ENCODE measurements at places on chromosomes 2 and 18.

DNA sequence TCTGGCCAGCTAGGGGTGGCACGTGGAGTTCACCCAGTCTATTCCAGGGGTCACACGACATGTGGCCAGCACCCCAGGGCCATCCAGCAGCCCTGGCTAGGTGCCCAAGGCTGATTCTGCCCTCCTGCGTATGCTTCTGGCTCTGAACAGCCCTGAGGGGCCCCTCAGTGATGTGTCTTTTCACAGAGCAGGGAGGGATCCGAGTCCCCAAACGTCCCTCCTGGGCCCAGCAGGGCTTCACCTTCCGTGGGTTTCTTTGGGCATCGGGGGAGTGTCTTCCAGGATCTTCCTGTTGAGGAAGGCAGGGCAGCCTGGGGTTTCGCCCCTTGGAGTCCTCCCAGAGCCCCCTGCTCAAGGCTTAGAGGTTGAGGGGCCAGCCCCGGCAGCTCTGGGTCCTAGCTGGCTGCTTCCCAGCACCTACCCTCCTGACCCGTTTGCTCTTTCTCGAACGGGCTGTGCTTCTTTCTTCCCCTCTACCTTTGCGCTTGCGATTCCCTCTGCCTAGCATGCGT, 165.9 kb downstream of the DYSF start:
- no peak for DNase-seq

- DNase-seq, result no peak
Measured at GRCh38 chr2:7593360-7593759, 676.1 kb downstream of the RNF144A start.

GRCh38 chr2:155218945-155219344, 520.5 kb downstream of the KCNJ3 start:
- DNase-seq, result no peak

DNA sequence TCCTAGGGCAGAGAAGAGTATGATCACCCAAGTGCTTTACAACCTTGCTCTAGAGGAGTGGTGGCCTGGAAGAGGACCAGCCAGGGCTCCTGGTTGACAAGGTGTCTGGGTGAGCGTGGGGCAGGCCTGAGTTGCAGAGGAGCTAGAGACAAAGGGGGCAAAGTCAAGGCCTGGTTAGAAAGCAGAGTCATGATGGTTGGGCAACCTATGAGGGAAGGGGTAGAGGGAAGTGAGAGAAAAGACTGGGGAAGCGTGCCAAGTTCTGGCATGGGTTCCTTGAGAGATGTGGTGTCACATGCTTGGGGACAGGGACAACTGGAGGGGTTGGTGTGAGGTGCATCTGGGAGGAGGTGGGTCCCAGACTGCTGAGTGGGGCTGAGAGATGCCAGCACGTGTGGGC, 13.5 kb downstream of the ZFP36L2 start:
- DNase-seq, result no peak

GRCh38 chr2:14540015-14540414, 92.5 kb upstream of the LRATD1 start:
- DNase-seq, result no peak

GRCh38 chr2:189095101-189095500, 84.5 kb downstream of the COL5A2 start:
- no peak for DNase-seq

DNA sequence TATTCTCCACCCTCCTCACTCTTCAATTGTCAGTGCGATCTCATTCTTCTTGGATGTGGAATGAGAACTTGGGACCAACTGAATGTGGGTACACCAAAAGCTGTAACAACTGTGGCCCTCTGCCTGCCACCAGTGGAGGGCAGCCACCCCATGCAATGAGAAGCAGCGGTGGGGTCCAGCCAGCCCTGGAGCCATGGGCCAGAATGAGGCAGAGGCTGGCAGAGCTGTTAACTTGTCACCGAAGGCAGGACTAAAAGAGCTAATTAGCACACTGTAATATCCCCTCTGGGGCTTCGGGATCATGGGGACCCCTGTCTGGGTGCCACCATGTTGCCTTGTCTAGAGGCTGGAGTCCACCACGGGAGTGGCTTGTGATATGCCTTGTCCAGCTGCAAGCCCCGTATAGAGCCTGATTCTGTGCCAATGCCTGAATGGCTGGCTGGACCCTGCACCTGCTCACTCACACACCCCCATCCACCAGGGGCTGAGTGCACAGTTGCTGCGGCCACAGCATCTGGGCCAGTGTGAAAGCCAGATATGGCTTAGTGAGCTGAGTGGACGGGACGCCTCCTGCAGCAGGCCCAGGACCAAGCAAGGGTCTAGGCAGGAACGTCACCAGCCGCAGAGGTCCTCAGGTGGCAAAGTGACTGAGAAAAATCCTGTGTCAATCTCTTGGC, 680.5 kb downstream of the DSC3 start:
- DNase-seq, result no peak

DNA sequence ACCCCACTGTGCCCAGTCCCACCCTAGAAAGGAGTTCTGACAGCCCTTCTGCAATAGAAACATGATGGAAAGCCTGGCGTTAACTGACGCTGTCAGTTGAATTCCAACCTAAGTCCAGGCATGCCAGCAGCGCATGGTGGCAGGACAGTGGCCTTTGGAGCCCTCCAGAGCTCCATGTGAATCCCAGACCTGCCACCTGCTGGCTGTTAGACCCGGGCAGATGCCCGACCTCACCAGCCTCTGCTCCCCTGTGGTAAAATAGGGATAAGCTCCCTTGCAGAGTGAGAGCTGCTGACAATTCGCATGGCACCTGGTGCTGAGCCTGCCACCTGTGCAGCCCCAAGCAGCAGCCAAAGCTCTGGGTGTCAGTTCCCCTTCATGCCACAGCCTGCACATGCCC, 138.6 kb downstream of the LOXHD1 start:
- DNase-seq, result no peak

GRCh38 chr2:62458206-62458641, 47.8 kb downstream of the TMEM17 start:
- DNase-seq, result no peak

- DNase-seq, result no peak
Measured at GRCh38 chr2:218984239-218985020, 554 bp downstream of the FEV start.

- no peak for DNase-seq
Measured at GRCh38 chr2:218368150-218368528, 11.5 kb downstream of the CATIP start.

DNA sequence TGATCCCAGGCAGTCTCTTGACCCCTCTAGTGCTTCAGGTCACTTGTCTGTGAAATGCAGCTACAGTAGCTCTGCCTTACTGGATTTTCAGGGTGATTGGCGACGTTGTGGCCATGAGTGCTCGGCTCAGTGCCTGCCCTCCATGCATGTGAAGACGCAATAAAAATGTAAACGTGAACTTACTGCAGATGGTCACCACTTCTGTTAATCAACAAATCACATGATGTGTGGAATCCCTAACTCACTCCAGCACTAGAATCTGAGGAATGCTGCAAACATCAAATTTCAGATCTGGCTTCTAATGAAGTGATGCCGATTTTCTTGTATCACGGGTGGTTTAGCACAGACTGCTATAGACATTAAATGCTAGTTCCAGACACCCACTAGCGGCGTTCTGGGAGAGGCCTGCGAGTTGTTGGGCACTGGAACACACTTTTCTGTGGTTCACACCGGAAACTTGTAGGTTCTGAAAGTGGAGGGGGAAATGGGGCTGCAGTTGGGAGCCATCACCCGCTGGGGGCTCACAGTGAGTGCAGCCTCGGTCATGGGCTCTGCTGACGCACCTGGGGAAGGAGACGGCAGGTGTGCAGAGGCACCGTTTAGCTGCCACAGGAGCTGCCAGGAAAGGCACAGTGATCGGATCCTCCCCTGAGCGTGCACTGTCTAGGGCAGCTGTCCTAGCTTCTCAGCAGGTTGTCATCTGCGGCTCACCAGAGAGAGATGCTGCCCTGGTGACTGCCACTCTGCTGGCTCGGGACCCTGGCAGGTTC, 6.5 kb downstream of the CNDP1 start:
- no peak for DNase-seq

DNA sequence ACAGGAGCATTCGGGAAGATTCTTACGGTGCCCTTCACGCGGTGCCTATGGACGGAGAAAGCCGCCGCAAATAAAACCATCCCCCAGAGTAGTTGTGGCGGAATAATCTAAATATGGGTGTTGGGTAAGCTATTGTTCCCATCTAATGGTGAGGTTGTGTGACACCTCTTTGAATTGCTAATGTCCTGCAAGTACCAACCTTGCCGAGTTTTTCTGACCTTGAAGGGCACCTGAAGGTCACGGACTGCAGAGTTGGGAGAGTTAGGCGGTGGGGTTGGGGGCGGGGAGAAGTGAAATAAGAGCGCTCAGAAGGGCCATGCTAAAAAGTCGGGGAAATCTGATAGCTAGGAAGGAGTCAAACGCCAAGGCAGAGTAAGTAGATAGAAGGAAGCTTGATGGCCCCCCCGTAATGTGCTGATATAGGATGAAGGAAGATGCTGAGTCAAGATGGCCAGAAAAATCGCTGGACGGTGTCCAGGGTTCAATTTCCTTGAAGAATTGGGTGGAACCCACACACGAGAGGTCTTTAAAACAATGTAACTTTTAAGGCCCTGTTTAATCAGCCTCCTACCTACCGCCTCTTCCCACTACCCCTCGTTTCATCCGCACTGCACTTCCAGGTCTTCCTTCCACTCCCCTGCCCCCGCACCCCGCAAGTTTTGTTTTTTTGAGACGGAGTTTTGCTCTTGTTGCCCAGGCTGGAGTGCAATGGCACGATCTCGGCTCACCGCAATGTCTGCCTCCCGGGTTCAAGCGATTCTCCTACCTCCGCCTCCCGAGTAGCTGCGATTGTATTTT, 600 bp downstream of the KATNAL2 start:
- DNase-seq, result no peak

DNA sequence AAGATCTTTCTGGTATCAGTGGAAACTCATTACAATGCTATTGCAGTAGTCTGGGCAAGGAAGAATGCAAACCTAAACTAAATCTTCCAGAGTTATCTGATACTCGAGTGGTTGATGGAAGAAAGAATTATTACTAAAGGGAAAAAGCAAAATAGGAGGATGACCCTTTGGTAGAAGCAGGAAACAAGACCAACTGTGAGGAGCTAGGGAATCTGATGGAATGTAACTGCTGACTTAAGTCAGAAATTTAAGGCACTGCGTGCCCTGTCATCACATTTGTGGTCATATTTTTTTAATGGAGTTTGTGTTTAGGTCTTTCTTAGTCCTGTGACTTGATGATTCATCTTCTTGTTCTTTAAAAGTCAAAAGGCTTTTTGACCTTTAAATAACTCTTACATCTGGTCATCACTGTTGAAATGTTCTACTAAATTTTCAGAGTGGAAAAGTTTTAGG, 36.5 kb upstream of the ARMC9 start:
- DNase-seq, result no peak

DNA sequence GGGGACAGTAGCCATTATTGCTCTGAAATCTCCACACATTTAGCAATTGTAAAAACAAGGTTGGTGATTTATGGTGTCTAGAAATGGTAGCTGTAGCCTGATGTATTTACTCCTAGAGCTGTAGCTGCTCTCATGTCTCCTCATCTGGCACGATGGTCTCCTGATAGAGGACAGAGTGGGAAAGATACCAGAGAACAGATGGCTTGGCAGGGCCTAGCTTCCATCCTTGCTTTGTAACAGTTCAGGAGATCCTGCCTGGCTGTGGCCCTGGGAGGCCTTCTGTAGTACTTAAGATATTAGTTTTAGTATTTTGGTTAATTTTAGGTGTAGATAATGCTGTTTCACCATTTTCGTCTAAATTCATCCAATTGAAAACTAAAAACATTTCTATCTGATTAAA, 6.7 kb downstream of the ATG16L1 start:
- DNase-seq, result no peak

- DNase-seq, result no peak
Measured at GRCh38 chr2:185063761-185064160, 465.4 kb downstream of the ZNF804A start.

DNA sequence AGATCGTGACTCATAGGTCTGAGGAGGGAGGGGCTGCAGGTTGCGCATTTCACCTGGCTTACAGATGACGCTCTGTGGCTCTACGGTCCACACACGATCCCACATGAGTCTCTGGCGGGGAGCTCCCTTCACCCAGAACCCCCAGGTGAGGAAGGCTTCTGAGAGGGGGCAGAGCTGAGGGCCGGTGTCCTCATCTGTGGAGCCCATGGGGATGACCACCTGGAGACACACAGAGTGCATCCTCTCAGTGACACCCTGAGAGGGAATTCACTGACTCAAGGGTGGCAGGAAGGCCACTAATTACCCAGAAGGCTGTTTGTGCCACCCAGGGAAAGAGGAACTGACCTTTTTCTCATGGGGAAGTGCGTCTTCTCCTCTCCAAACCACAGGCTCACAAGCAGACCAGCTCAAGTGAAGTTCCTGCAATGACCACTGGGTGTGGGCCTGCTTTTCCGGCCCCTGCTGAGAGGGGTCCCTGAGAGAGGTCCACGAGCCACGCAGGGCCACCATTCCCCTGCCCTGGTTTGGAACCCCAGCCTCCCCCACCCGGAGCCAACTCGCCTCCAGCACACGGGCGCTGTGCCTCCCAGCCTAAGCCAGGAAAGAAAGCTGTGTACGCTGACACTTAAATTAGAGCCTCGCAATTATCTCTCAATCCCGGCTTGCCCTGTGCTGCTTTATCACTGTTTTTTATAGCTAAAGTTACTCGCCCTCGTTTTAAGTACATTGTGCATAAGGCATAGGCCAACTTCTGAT, 114.1 kb downstream of the BCL11A start:
- DNase-seq, result no peak

- no peak for DNase-seq
Measured at GRCh38 chr2:155830351-155830750, 502.2 kb downstream of the NR4A2 start.

GRCh38 chr2:1707771-1708418, 36.4 kb downstream of the PXDN start:
- DNase-seq, result peak; percentile 67

- DNase-seq, result no peak
Measured at GRCh38 chr2:174063492-174064092, 98.4 kb upstream of the SP3 start.

DNA sequence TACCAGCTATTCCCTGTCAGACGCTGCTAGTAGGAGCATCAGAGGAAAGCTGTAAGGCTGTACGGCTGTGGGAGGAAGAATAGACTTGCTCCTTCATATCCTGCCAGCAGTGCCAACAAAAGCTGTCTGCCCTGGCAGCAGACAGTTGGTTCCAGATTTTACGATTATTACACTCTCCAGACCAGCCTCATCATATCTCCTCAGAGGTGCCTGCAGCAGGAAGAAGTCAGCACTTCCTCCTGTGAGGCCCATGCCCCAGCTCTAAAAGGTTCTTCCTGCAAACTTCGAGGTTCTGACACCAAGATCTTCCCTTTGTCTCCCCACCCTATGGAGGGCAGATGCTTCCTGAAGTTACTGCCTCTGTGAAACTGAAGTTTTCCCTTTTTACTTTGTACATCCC, 537.7 kb upstream of the PKDCC start:
- DNase-seq, result no peak

GRCh38 chr18:59566533-59566971, 130.7 kb downstream of the CCBE1 start:
- DNase-seq, result no peak

Measured in NCI-H187 (cell line).